ENCODE measurements at places on chromosomes 3 and 15.

- DNase-seq: no peak
Observed at GRCh38 chr3:197007296-197007940, 22.2 kb downstream of the MELTF start.

GRCh38 chr3:49914906-49915305, 11.2 kb upstream of the MST1R start:
- no peak for DNase-seq

DNA sequence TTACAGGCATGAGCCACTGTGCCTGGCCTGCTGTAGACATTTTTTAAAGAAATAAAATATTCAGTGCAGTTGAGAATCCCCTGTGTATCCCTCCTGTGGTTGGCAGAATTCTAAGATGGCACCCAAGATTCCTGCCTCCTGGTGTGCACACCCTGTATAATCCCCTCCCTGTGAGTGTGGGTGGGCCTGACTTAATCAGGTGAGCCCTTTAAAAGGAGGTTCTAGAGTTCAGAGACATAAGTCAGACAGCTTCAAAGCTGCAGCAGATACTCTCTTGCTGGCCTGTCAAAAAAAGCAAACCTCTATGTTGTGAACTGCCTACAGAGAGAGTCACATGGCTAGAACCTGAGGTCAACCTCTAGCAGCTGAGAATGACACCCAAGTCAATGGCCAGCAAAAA, 7.0 kb upstream of the VIPR1 start:
- no peak for DNase-seq

DNA sequence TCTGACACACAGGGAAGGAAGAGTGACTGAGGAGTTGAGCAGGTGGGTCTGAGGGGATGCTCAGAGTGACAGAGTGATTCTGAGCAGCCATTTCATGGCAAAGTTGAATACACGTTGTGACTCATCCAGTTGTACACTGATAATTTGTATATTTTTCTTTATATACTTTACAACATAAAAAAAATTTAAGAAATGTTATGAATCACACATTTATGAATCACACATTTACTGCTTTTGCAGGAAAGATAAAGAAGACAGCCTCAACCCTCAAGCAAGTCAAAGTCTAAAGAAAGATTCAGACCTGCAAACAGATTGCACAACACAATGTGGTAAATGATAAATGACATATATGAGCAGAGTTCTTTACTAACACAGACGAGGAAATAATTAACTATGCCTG, 21.0 kb upstream of the CHMP2B start:
- DNase-seq: no peak

GRCh38 chr3:53263907-53264306, 8.1 kb upstream of the TKT start:
- DNase-seq: no peak

- no peak for DNase-seq
Observed at GRCh38 chr15:53716909-53717876, 42.3 kb downstream of the WDR72 start.

GRCh38 chr3:173725507-173725906, 328.0 kb downstream of the NLGN1 start:
- no peak for DNase-seq

GRCh38 chr3:126085841-126086240, 1.9 kb upstream of the SLC41A3 start:
- DNase-seq: no peak

DNA sequence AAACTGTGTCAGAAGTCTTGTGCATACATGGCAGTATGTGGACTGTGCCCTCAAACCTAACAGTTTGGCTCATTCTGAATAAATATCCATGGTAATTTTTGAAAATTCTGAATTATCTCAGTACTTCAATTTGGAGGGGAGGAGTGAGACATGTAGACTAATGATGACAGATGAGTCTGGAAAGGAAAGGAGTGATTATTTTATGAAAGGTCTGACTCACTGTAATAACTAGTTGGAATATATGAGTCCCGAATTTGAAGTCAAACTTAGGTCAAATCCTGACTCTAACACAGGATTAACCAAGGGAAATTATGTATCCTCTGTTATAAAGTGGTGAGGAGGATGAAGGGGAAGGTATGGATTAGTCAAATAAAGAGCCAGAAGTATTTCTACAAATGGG, 38.6 kb downstream of the SUCNR1 start:
- no peak for DNase-seq

GRCh38 chr3:15708882-15709677, 88.7 kb downstream of the ANKRD28 start:
- no peak for DNase-seq

GRCh38 chr3:148600902-148601765, 96.6 kb upstream of the AGTR1 start:
- no peak for DNase-seq

DNA sequence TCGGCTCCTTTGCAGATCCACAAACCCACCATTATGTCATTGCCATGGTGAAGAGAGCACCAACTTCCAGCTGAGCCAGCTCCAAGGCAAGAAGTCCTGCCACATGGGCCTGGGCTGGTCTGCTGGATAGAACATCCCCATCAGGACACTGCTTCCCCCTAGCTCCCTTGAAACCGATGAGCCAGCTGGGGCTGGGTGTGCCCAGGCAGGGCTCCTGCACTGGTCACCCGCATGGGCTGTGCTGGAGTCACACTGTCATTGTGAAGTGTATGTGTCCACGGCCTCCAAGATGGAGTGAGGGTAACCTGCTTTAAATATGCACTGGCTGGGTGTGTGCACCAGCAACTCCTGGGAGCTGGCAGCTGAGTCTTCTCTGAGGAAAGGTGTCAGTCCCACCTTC, 31.0 kb upstream of the TOPBP1 start:
- no peak for DNase-seq

- DNase-seq: no peak
Observed at GRCh38 chr3:147218965-147219364, 187.4 kb downstream of the ZIC4 start.

GRCh38 chr3:190070622-190071347, 49.9 kb downstream of the P3H2 start:
- DNase-seq: no peak

- DNase-seq: no peak
Observed at GRCh38 chr3:144112036-144112435, 140.4 kb downstream of the DIPK2A start.

- DNase-seq: no peak
Observed at GRCh38 chr3:162810776-162811175, 1314.2 kb downstream of the OTOL1 start.

DNA sequence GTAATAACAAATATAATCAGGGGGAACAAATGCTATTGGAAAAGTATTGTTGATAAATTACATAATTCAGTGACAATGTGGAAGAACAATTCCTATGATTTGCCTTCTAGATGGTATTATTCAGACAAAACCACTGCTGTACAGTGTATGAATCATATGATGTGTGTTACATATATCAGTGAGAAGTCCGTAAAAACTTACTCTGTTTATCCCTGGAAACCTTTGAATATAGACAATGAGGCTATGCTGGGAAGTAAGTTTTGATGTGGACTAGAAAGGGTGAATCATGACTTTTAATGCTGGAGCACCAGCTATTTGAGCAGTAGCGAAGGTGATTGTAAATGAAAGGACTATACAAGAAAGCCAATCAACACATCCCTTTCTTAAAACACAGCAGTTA, 17.9 kb downstream of the C3orf38 start:
- no peak for DNase-seq
